ENCODE measurements at places on chromosomes 4 and X.

- no peak for DNase-seq
Measured at GRCh38 chrX:102599951-102600579, 750 bp downstream of the ARMCX5 start.

DNA sequence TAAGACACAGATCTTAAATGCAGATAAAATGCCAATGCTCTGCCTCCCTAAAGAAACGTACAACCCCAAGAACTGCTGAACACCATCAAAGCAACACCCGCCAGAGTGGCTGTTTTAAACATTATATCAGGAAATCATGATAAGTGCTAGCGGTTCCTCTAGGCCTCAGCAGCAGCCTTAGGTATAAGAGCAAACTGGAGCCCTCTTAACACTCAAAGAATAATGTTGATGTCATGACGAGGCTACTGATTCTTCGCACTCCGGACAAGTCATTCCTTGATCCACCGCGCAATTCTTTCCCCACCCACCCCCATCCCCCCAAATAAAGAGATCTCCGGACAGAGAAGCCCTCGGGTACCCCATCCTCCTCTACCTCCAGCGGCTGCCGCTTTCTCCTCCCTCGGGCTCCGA lies 507 bp downstream of the LIN54 start:
- no peak for DNase-seq

- DNase-seq: peak; percentile 4
Measured at GRCh38 chr4:2250357-2251072, 8.6 kb upstream of the HAUS3 start.

- DNase-seq: no peak
Measured at GRCh38 chrX:130715299-130715698, 187.7 kb downstream of the ENOX2 start.

DNA sequence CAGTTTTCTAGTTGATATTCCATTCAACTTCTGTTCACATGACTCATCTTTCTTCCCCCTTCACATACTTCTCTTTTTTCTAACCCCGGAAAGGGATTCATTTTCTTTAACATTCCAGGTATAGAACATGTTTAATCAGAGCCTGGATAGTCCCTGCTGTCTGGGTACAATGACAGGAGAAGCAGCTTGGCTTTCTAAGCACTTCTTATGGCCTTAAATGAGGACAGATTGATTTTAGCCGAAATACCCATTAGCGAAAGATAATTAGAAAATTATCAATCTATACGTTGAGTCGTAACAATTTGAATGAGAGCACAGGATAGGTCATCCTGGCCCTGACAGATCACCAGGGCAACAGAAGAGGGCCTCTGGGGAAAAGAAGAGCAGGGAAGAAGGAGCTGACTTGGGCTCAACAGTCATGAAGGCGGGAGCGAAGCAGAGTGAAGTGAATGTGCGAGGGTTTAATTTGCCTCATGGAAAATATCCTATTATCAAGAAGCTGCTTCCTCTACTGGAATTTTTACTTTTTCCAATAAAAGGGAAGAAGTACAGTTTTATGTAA lies 62.2 kb downstream of the PPP1R2C start:
- no peak for DNase-seq

DNA sequence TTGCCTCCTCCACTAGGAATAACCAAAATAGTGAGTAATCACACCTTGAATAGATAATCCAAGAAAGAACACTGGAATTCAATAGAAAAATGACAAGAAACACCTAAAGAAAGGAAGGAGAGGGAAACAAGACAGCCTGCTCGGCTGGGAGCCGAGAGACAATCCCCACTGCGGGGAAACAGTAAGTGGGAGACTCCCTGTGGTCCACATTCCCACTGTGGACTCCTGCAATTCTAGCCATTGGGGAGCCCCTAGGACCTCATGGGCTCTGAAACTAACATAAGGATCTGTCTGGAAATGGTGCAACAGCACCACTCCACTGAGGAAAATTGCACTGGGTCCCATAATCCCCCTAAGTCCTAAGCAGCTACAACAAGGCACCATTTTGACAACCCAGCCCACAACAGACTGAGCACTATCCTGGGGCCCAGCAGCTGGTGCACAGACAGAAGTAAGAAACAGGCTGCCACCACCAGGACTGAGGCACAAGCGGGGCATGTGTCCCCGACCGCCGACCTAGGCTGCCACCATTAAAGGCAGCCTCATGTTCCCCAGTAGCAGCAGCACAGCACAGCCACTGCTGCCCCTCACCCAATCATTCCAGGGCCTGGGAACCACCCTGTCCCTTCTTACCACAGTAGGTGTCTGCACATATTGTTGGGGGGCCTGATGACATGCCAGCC lies 14.2 kb downstream of the LRBA start:
- no peak for DNase-seq

DNA sequence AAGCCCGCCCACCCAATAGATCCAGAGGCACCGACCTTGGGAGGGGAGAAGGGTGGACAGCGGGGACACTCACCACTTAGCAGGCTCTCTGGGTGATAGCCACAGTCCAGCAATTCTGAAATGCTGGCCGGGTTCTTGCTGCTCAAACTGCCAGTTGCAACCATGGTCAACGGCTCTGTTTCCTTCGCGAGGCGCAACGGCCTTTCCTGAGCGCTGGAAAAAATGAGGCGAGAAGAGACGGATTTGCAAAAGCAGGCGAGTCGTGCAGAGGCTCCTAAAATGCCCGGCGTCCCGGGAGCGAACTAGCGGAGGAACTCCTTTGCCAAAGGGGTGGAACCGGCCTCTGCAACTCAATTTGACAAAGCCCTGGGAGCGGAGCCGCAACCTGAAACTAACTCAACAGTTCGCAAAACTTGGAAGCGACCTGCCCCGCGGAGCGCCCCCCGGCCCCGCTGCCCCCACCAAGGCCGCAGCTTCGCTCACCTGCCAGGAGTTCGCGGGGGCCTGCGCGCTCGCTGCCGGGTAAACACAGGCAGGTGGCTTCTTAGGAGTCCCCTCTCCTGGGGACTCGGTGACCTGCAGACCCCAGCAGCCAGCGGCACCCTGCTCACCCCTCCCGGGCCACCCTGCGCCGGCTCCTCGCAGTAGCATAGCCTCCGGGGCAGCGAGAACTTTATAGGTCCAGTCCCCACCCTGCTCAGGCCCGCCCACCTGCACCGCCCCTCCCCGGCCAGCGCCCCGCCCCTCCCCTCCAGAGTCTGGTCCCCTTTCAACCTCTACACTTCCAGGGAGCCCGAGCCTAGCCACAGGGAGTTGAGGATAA lies at the start of gene DDIT4L:
TSS of gene DDIT4L (minus strand) at position 649 of the 823 bp plus-strand sequence. CDS start at position 164, 485 bp downstream.
- DNase-seq: peak; percentile 33

DNA sequence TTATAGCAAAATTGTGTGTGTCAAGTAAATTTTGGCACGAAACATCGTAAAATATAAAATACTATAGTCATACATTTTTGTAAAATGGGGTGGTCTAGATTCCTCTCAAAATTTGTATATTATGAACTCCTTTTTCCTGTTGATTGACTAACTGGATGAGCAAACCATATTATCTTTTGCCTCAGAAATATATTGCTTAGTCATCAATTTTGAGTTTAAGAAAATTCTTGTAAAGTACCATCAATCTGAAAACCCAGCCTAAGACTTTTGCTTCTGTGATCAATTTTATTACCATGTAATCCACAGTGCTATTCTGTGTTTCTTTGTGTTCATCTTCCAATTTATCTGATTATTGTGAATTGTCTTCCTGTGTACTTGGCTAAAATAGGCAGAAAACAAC lies 98.0 kb upstream of the PCDH18 start:
- no peak for DNase-seq

DNA sequence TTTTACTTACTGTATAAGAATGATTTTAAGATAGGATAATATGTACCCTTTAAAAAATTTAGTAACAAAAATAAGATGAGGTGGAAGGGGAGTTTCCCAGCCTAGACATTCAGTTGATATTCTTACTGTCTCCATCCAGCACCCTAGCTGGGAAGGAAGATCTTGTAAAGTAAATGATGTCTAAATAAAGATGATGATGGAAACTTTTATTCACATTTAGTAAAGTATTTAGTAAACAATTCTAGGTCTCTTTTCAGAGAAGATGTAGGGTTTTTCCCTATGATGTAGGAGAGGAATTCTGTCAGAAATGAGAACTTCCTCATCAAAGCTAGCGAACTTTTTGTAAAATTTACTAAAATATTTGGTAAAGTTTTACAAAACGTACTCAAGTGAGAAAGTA lies 136.8 kb downstream of the RAPGEF2 start:
- DNase-seq: no peak

- DNase-seq: no peak
Measured at GRCh38 chr4:144754562-144755410, 108.8 kb downstream of the HHIP start.

- DNase-seq: no peak
Measured at GRCh38 chr4:34043131-34043530, 2201.2 kb downstream of the ARAP2 start.

- DNase-seq: no peak
Measured at GRCh38 chr4:160450876-160451275, 1348.0 kb downstream of the RAPGEF2 start.

- DNase-seq: peak; percentile 68
Measured at GRCh38 chr4:8403173-8403753, 37.3 kb downstream of the ACOX3 start.

- DNase-seq: no peak
Measured at GRCh38 chr4:107391630-107392028, 328.4 kb downstream of the PAPSS1 start.

GRCh38 chr4:40388239-40388638 lies 53.1 kb downstream of the CHRNA9 start:
- DNase-seq: no peak

DNA sequence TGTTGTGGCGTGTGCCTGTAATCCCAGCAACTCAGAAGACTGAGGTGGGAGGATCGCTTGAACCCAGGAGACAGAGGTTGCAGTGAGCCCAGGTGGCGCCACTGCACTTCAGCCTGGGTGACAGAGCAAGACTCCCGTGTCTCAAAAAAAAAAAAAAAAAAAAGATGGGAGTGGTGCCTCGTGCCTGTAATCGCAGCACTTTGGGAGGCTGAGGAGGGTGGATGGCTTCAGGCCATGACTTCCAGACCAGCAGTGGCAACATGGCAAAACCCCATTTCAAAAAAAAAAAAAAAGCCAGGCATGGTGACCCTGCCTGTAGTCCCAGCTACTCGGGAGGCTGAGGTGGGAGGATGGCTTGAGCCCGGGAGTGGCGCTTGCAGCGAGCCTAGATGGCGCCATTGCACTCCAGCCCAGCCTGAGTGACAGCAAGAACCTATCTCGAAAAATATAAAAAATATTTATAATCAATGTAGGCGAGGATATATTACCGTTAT lies 27.0 kb downstream of the EIF2S3 start:
- DNase-seq: peak; percentile 64
